ENCODE measurements at places on chromosomes 6 and 20. TPM values are rescaled to one million over a fixed set of nuclear protein-coding genes. Genes with fewer than 3 reads are reported as not detected.

The SCGN gene
- not detected for total RNA-seq

The COL9A3 gene
- total RNA-seq = 1.5 TPM

The TMEM200A gene
- total RNA-seq = 7.2 TPM

The DPPA5 gene
- total RNA-seq = not detected

The SNAP25 gene
- total RNA-seq = 15.5 TPM

The NOX3 gene
- not detected for total RNA-seq

The CRIP3 gene
- total RNA-seq = 2.2 TPM

The BPIFB2 gene
- total RNA-seq = not detected

The ADGB gene
- not detected for total RNA-seq

The EBF4 gene
- 19.9 TPM for total RNA-seq

The PRKN gene
- total RNA-seq = 9.0 TPM

The ID4 gene
- total RNA-seq = 85.1 TPM

The RBPJL gene
- total RNA-seq = not detected

The BPIFA1 gene
- total RNA-seq = not detected

The NAA20 gene
- 38.1 TPM for total RNA-seq

The SIRPD gene
- total RNA-seq = 0.30 TPM

The PLCB1 gene
- total RNA-seq = 10.7 TPM

The APCDD1L gene
- total RNA-seq = 14.6 TPM

The SOX18 gene
- 186 TPM for total RNA-seq
